Articular chondrocyte of knee joint (primary cell): ENCODE measurements at places on chromosomes 6 and 20. TPM values are rescaled to one million over a fixed set of nuclear protein-coding genes. Genes with fewer than 3 reads are reported as not detected.

The ADTRP gene
- total RNA-seq, result 1.9 and 2.5 TPM in 2 replicates

The PPIL6 gene
- 3.9 and 6.2 TPM in 2 replicates for total RNA-seq

The ACTL10 gene
- 1.7 and 2.1 TPM in 2 replicates for total RNA-seq

The TRIM10 gene
- total RNA-seq, result not detected in 2 replicates

The HLA-DQA1 gene
- total RNA-seq, result not detected in 2 replicates

The GSTA3 gene
- not detected in 2 replicates for total RNA-seq

The MLIP gene
- total RNA-seq, result 0.26 and 0.32 TPM in 2 replicates

The IL17A gene
- not detected in 2 replicates for total RNA-seq

The PTPRT gene
- total RNA-seq, result not detected in 2 replicates

The MAFB gene
- total RNA-seq, result 32.5 and 32.9 TPM in 2 replicates

The COL19A1 gene
- total RNA-seq, result under 0.01 TPM in 1 of 2 replicates, not detected in the other

The CAP2 gene
- 18.5 and 23.0 TPM in 2 replicates for total RNA-seq

The PMEPA1 gene
- total RNA-seq, result 6.3 and 15.2 TPM in 2 replicates
